MV-4-11 (cell line): ENCODE measurements at places on chromosomes 2 and 18.
A peak's percentile ranks its signal among the peaks of the same experiment; 100 is the strongest.

DNA sequence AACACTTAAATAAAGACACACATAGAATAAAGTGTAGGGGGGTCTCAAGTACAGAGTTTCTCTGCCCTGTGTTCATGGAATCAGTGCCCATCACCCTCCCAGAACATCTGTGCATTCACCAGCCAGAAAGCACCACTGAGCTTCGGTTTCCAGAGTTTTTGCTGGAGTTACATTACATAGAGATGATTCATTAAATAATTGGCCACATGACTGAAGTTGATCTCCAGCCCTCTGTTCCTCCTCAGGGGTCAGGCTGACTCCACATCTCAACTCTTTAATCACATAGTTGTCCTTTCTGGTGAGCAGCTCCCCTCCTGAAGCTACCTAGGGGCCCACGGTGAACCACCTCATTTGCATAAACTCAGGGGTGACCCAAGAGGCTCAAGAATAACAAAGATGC is 129.8 kb downstream of the METTL4 start:
- DNase-seq, result no peak

DNA sequence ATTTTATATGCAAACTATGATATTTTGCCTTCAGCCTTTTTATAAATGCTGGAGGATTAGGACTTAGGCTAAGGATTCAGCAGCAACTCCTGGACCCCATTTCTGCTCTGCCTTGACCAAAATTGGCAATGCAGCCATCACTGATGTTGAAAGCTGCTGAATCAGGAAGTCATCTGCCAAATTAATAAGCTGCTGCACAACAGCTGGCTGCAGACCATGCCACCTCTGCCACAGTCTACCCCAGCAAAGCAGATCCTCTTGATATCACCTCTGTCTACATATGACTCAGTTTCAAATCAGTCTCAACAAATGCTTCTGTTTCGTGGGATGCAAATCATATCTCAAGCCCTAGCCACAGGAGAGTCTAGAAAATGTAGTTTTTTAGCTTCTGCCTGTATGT is 7.1 kb upstream of the SOS1 start:
- DNase-seq, result peak; percentile 42

DNA sequence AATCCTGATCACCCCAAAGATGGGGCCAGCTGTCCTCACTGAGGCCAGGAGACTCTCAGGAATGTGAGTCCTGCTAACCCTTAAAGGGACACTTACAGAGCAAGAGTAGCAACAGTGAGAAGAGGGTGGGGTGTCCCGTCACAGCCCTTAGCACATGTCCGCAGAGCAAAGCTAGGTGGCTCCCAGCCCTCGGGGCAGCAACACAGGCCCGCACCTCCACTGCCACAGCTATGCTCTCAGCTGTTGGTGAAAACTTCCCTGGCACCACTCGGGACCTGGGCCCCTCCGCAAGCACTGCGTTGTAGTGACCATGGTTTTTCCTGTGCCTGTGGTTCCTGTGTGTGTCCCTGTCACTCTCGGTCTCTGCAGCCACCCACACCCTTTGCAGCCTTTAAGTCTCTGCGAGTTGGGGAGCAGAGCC is 76.4 kb upstream of the UXS1 start:
- no peak for DNase-seq

DNA sequence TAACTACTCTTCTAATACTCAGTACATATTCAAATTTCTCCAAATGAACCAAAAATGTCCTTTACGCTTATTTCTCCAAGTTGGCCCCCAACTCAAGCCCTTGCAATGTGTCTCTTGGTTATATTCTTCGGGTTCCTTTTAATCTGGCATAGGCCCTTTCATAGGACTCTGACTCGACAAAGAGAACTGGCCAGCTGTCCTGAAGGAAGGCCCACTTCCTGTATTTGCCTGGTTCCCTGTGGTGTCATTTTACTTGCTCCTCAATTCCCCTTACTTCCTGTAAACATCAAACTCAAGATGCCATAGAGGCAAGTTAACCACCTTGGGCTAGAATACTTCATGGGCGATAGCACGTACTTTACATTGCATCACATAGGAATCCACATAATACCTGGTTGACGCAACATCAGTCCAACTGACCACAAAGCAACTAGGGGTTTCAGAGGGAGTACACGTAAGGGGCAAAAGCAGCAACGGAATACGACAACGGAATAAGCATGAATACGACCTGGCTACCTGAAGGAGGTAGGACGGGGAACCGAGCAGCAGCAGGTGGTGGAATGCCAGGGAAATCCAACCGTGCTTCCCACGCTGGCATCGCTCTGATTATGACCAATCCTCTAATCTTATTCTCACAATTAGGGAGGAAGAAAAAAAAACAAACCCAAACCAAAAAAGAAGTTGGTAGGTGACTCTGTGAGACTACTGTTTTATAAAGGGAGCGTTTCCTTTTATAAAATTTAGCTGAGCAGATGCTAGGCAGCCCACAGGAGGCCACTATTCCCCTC is 823 bp upstream of the GORASP2 start:
- peak; percentile 83 for DNase-seq

DNA sequence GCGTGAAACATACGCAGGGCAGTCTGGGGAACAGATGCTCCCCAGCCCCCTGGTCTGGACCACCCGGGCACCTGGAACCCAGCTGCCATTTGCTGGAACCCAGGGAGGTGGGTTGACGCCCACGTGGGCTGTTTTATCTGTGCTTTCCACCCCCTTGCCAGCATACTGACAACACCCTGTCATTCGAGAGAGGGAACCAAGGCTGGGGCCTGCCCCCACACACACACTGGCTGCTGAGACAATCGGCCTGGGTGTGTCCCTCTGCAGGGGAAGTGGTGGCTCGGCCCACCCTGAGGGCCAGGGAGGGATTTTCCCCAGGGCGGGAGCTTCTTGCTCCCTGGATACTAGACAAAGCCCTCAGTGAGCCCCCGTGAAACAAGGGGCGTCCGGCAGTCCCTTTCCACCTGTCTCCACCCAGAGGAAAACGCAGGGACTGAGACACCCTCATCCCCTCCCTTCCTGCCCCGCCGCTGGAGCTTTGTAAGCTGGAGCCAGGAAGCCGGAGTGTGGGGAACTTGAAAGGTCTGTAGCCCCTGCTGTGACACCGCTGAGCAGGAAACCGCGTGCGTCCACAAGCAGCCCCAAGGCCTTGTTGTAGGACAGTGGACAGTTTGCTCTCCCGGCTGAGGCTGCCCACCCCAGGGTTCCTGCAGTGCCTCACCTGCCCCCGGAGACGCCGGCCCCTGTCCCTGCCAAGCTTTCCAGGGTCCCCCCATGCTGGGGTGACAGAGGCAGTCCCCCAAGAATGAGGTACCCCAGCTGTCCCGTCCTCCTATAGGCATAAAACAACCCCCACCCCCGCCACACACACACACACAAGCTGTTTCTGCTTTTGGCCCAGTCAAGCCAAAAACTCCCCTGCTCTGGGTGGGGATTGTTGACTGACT is 14.1 kb upstream of the KLF11 start:
- peak; percentile 72 for DNase-seq

GRCh38 chr18:9721893-9722550 is 13.9 kb downstream of the RAB31 start:
- DNase-seq, result no peak

- DNase-seq, result no peak
These were observed 142.2 kb upstream of the DLGAP1 start for GRCh38 chr18:4597301-4597700.

- DNase-seq, result peak; percentile 31
These were observed 53.9 kb downstream of the PRKRA start for GRCh38 chr2:178397002-178397605.

- DNase-seq, result no peak
These were observed 178.1 kb downstream of the MSH2 start for GRCh38 chr2:47580855-47581600.

DNA sequence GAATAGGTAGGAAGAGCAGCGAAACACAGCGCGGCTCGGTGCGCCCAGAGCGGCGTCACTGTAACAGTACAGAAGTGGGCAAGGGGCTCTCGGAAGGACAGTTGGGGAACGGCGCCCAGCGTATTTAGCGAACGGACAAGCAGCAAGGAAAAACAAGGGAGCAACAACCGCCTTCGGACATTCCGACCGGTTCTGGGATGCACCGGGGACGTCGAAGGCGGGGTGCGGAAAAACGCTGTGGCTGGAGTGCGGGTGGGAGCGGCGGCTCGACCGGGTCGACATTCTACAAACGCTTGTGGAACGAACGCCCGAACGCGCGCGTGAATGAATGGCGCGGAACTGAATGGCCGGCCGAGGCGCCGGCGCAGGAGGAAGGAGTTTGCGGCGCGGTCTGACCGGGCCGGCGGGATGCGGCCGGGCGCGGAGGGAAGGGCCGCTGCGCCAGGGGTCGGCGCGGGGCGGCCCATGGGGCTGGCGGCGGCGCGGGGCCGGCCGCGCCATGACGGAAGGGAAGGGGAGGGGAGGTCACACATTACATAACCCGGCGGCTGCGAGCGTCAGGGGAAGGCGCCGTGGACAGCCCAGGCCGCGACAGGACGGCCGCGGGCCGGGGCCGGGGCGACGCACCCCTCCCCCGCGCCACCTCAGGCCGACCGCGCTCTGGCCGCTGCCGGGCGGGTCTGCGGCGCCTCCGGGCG is 605 bp downstream of the REV1 start:
- peak; percentile 48 for DNase-seq

DNA sequence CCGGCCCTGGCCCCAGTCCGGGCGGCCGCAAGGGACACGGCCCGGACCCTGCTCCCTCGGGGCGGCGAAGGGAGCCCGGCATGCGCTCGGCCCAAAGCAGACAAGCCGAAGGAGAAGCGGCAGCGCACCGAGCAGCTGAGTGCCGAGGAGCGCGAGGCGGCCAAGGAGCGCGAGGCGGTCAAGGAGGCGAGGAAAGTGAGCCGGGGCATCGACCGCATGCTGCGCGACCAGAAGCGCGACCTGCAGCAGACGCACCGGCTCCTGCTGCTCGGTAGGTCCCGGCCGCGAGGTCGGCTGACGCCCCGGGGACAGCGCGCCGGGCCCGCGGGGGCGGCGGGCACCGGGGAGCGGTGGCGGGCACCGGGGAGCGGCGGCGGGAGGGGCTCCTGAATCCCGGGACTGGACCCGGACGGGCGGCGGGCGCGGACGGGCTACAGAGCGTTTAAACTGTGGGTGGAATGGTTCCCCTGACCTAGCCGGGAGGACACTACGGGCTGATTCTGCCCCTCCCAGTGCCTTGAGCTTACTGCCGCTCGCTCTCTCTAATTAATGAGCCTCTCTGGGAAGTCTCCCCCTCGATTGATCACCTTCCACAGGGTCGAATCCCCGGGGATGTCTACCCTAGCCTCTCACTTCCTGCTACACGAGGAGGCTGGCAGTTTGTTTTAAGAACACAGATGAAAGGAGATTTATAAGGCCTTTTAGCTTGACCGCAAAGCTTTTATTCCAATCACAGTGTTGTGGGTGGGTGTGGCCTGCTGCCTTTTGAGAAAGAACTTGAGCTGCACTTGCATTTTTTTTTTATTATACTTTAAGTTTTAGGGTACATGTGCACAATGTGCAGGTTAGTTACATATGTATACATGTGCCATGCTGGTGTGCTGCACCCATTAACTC is 853 bp downstream of the GNAL start:
- DNase-seq, result peak; percentile 46
